IMR-90 (cell line): ENCODE measurements at places on chromosomes 1 and 21.
A peak's percentile ranks its signal among the peaks of the same experiment; 100 is the strongest.

DNA sequence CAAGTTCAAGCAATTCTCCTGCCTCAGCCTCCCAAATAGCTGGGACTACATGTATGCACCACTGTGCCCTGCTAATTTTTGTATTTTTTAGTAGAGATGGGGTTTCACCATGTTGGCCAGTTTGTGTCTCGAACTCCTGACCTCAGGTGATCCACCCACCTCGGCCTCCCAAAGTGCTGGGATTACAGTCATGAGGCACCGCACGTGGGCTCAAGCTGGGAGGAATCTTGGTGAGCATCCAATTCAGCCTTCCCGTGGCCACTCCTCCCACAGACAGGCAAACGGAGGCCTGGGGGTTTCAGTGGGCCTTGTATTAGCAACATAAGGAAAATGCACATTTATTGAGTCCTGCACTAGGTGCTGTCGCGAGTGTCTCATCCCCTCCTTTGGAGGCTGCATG, 24.5 kb upstream of the VWA5B1 start:
- peak; percentile 49 for DNase-seq

DNA sequence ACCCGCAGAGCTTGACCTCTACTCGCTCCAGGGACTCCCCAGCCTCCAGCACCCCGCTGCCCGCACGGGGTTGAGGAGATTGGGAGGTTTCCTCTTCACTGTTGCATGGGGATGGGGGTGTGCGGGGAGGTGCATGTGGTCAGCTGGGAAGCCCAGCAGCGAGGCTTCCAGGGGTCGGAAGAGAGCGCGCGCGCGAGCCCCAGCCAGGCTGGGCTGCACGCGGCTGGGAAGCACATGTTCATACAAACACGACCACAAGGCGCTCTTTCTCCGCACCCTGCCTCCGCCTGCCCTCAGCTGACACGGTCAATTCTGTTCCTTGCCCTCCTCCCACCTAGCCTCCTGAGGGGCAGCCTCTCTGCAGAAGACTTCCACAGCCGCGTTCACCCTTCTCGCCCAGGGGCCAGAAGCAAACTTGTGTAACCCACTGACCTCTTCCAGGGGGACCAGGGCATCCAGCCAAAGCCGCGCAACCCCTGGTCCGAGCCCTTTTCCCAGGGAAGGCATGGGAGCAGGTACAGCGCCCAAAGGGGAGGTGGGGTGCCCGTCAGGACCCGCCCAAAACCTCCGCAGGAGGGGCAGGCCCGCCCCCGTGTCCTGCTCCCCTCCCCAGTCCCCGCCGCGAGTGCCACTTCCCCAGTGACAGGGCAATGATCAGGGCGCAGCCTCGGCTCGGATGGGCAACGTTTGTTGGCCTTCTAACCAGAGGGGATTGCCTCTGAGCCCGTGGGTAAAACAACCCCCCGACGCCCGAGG, 1.3 kb downstream of the COL24A1 start:
- no peak for DNase-seq

DNA sequence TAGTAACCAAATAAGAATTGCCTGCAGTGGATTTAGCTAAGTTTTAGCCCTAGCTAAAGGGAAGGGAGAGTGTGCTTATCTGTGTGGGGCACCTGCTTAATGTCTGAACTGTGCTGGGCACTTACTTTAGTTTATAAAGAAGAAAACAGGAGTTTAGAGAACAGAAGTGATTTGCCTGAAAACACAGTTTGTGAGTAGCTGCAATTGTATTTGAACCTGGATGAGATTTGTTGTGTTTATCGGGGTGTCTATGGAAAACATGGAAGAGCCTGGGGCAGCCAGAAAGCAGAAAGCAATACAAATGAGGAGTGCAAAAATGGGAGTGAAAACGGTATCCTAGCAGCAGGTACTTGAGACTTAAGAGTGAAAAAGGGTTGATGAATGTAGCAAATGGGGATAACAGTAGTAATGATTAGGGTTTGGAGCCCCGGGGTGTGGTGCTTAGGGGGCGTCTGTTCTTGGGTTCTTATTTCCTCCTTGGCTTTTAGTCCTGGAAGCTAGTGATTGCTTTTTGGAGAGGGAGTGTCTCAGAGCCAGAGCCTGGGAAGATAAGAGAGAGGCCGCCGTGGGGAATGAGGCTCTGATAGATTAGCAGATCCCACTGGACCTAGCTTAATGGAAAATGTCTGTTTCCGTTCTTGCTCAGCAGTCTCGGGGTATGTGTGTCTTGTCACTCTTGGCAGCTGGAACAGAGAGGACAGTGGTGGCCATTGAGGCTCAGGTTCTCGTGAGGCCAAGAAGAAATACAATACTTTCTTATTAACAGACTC, 5.6 kb downstream of the PRCC start:
- no peak for DNase-seq

DNA sequence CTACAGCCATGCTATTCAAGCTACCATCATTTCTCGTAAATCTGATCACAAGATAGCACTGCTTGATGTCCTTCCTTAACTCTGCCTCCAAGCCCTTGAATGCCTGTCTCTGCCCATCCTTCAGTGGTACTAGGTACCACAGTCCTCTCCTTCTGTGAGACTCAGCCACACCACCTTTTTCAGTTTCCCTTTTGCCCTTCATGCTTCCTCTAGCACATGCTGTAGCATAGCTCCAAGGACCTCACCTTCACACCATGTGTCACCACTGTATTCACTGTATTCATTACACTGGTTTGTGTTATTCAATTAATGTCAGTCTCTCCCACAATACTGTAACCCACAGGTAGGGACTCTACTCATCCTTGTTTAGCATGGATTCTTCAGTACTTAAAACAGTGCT, 8.0 kb upstream of the TP53BP2 start:
- DNase-seq: no peak

DNA sequence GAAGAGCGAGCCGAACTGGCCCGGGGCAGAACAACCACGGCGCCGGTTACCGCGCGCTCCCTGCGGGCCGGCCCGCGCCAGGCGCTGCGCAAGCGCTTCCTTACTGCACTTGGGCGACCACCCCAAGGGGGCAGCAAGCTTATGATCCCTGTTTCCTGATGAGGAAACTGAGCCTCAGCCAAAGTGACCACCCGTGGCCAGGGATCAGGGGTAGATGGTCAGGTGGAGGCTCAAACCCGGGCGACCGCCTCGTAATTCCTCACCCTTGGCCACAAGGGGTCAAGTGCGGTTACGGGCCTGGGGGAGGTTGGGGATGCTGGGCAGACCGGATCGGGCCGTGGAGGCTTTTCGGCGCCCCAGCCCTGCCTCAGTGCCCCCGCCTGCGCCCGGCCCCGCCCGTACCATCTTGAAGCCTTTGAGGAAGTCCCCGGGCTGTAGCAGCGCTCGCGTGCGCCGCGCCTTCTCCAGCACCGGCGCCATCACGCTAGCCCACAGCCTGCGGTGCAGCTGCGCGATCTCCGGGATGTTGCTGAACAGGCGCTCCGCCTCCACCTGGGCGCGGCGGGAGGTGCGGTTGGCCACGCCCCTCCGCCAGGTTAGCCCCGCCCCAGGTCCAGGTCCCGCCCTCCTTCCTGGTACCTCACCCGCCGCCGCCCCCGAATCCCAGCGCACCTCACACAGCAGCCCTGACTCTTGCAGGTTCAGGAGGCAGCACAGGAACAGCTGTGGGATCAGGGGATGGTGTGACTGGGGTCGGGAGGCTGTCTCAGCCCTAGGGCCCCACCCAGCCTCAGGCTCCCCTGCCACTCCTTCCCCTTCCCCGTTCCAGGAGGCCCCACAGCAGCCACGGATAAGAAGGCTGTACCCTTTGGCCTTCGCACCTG, 5.4 kb upstream of the TNFRSF25 start:
- no peak for DNase-seq

DNA sequence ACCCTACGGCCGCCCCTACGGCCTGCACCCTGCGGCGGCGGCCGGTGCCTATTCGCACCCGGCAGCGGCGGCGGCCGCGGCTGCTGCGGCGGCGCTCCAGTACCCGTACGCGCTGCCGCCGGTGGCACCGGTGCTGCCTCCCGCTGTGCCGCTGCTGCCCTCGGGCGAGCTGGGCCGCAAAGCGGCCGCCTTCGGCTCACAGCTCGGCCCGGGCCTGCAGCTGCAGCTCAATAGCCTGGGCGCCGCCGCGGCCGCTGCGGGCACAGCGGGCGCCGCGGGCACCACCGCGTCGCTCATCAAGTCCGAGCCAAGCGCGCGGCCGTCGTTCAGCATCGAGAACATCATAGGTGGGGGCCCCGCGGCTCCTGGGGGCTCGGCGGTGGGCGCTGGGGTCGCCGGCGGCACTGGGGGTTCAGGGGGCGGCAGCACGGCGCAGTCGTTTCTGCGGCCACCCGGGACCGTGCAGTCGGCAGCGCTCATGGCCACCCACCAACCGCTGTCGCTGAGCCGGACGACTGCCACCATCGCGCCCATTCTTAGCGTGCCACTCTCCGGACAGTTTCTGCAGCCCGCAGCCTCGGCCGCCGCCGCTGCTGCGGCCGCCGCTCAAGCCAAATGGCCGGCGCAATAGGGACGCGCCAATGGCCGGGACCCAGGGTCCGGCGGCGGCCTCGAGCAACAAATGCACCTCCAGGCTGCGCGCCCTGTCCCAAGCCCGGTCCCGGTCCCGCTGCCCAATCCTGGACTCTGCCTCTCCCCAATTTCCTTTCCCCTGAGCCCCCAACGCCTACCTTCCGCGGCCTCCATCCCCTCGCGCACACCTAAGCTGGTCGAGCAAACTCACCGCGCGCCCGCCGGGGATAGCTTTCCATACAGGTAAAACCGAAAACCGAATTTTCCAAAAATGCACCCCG, 1.8 kb downstream of the FOXD3 start:
- DNase-seq: no peak

GRCh38 chr1:47622776-47623556, 185.1 kb downstream of the FOXD2 start:
- no peak for DNase-seq

GRCh38 chr1:40848530-40849189, 13.5 kb downstream of the CITED4 start:
- DNase-seq: peak; percentile 68

DNA sequence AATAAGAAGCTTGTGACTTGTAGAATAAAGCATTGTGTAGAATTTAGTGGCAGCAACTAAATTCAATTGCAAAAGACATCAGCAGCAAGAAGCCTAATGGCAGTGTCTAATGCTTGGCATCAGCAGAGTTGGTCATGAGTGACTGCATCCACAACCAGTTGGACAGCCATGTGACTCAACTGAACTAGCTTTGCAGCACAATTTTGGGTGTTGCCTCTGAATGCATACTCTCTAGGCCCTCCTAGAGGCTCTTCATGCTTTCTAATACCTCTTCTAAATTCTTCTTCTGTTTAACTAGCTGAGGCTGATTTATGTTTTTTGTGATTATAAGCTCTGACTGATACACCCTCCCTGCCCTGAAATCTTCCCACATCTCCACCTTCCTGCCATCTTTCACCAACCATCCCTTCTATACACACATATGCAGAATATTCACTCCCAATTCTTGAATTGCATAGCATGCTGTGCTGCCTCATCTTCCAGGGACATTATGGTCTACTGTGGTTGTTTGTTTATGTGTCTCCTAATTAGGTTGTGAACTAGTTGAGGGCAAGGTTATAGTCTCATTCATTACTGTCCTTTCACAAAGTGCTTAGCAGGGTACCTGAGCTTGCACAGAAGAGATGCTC, 266.7 kb upstream of the GJB5 start:
- no peak for DNase-seq

DNA sequence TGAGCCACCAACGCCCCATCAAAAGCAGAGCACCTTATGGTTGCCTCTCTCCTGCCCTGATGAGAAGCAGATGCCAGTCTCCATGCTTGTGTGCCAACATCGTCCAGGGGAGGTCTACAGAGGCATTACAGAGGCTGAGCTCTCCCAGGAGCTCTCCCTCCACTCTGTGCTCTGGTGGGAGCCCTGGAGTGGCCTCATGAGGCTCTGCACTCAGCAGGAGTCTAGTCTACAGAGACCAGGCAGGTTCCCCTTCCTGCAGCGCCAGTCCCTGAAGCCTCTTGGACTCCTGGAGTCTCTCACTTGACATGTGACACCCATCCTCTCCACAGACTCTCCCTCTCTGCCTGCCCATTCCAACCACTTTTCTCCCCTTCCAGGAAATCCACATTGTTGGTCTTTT, 3.4 kb downstream of the DCST1 start:
- no peak for DNase-seq

DNA sequence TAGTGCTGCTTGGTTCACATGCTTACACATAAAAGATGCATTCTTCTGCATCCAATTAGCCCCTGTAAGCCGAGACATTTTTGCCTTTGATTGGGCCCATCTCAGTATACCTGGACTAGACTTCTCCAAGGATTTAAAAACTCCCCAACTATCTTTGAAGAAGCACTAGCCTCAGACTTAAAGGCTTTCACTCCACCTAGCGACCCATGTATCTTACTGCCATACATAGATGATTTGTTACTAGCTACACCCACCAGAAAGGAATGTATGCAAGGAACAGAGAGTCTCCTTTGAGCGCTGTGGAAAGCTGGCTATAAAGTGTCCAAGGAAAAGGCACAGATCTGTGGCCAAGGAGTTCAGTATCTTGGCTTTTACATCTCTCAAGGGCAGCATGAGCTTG, 91.7 kb downstream of the LIPI start:
- DNase-seq: peak; percentile 1

- no peak for DNase-seq
These were observed 20.4 kb downstream of the KCNN3 start for GRCh38 chr1:154849645-154850131.

DNA sequence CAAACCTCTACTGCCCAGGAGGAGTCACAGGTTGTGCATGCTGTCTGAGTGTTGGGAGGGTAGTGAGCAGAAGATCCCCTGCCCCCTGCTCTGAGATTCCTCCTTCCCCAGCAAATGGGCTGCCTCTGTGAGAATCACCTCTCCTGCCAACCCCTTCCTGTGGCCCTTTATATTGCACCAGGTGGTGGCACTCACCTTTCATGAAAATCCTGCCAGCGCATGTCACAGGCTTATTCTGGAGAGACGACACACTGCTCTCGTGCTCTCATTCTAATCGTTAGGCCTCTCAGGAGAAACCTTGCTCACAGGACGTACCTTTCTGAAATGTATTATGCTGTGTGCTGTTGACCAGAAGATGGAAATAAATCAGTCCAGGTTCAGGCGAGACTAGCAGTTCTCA, 113.7 kb downstream of the RGL1 start:
- DNase-seq: no peak

DNA sequence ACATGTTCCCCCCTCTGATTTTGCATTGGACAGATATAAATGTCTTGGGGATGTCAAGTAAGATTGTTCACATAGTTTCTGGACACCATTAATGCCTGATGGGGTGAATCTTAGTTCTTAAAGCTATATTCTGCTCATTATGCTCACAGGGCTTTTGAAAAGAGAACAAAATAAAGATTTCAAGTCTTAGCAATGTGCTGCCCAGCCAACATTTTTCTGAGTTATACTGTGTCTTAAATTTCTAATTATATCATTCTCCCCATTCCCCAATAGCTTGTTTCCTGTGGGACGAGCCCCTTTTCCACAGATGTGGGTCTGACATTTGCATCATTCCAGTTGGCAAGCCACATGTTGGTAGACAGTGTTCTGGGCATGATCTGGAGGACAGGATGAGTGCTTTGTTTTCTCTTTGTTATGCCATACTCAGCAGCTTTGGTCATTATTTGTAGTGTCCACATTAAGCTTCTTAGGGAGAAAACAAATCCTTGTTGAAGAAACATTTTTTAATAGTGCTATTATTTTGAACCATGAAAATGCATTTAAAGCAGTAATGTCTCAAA, 32.8 kb downstream of the MTARC1 start:
- no peak for DNase-seq

GRCh38 chr1:10549904-10550664, 75.3 kb downstream of the PEX14 start:
- no peak for DNase-seq

GRCh38 chr1:214404571-214405213, 123.7 kb downstream of the SMYD2 start:
- peak; percentile 75 for DNase-seq

- DNase-seq: no peak
These were observed 481.0 kb downstream of the OMA1 start for GRCh38 chr1:58065520-58065919.
